ENCODE measurements at places on chromosomes 11 and 22.
A peak's percentile ranks its signal among the peaks of the same experiment; 100 is the strongest.

DNA sequence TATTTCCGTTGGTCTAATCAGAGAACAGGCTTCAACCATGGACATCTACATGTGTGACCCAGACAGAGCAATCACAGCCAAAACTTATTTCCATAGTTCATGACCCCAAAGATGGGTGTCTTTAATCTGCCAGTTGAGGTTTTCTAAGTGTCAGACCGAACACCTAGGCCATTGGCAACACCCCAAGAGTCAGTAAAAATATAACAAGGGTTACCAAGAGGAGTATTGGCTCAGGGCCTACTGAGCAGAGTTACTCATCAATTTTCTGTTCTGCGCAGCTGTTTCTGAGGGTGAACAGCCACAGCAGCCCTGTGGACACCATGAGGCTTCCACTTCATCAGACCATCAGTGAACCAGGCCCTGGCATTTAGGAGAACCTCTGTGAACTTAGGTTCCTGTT is 18.8 kb downstream of the GUCD1 start:
- no peak for DNase-seq

GRCh38 chr22:39490135-39490798 is 11.8 kb upstream of the MIEF1 start:
- peak; percentile 33 for DNase-seq

DNA sequence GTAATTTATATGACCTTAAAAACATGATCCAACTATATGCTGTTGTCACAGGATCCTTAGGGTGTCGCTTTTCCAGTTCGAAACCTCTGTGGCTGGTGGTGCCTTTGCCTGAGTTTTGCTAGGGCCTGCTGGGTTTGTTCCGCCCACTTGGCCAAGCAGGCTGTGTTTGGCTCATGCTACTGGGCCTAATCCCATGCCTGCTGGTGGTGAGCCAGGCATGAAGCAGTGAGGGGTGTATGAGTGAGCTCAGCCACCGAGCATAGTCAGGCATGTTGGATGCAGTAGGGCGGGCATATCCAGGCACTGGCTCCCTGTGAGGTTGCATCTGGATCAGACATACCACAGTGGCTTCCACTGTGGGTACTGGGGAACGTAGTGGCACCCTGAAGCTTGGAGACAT is 16.3 kb downstream of the NPAT start:
- no peak for DNase-seq

- no peak for DNase-seq
Observed at GRCh38 chr11:116500947-116501602, 271.7 kb downstream of the BUD13 start.

- no peak for DNase-seq
Observed at GRCh38 chr11:35157814-35158700, 19.1 kb downstream of the CD44 start.

GRCh38 chr11:69587454-69588090 is 53.4 kb upstream of the CCND1 start:
- no peak for DNase-seq

DNA sequence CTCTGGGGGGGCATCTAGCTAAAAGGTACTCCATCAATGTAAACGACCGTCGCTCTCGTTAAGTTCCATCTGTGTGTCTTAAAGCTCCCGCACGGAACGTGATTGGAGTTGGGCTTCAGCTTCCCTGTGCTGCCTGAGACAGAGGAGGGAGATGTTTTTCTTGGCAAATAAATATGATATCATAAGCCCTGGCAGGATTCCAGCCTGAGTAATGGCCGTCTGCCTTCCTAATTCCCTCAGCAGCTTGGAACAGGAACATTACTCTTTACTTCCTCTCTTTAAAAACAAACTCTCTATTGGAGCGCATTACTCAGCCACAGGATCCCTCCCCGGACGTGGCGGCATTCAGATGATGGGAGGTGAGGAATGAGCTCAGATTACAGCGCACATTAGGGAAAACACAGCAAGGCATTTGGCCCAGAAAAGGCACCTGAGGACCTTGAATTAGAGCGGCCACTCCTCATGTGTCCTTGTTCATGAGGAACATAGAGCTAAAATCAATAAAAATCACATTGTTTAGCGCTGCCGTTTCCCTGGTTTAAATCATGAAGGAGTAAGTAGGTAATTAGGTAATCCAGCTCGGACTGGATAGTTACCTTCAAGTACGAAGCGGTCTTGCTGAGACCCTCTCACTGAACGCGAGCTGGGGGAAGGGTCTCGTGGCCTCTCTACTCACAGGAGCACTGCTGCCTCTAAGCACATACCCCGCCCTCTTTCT is 230.4 kb downstream of the ST3GAL4 start:
- DNase-seq = no peak

GRCh38 chr11:86443415-86443814 is 68.7 kb downstream of the CCDC81 start:
- DNase-seq = no peak

DNA sequence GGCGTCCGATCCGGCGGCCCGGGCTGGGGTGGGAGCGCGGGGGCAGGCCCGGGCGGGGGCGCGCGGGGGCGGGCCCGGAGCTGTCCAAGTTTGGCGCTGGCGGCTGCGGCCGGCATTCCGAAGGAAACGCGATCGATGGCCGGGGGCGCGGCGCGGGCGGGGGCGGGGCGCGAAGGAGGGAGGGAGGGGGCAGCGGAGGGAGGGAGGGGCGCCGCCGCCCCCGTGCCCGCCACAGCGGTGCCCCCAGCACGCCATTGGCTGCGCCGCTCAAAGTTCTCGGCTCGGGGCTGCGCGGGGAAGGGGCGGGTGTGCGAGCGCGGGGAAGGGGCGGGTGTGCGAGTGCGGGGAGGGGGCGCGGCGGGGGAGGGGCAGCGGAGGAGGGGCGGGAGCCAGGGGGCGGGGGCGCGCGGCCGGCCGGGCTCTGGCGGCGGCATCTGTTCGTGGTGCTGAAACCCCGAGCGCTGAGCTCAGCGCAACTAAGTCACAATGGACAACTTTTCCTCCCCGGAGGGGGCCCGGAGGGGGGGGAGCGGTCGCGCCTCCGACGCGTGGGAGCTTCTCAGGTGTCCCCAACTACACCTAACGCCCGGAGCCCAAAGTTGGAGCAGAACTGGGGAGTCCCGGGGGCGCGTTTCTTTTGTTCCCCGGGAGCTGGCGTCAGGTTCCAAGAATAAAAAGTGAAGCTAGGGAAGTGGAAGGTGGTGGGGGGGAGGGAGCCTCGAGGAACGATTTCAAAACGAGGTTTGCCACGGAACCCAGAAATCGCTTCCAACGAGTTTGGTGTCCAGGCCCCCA is 2.2 kb downstream of the PHF21B start:
- no peak for DNase-seq

Data from stimulated activated CD8-positive, alpha-beta memory T cell treated with anti-CD3 and anti-CD28 coated beads, Interleukin-7, amount 100 ng/mL, for 1 hour (primary cell).